ENCODE measurements at places on chromosomes 12 and 14. TPM values are rescaled to one million over a fixed set of nuclear protein-coding genes. Genes with fewer than 3 reads are reported as not detected.

DNA sequence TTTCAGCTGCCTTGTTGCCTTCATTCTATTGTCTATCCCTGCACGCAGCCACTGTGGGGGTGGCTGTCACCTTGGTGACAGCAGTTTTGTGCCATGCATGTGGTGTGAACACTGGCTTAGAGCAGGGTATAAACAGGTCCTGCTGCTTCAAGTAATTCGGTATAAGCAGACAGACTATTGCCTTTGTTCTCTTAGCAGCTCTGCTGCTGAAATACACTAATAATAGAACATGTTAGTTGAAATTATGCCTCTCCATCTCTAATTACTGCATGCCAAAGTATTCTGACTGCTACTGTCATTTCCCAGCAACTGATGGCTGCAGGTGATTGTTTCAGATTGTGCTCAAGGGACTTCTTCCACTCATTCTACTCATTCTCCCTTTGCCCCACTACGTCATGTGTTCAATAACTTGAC is 34.6 kb downstream of the PTPRO start:
- no peaks in the 10 kb centered on the region for H3K4me1 ChIP-seq
- H3K27ac ChIP-seq = no peak overlapping the region
- no peaks in the 10 kb centered on the region for H3K27me3 ChIP-seq
- DNase-seq = no peak

DNA sequence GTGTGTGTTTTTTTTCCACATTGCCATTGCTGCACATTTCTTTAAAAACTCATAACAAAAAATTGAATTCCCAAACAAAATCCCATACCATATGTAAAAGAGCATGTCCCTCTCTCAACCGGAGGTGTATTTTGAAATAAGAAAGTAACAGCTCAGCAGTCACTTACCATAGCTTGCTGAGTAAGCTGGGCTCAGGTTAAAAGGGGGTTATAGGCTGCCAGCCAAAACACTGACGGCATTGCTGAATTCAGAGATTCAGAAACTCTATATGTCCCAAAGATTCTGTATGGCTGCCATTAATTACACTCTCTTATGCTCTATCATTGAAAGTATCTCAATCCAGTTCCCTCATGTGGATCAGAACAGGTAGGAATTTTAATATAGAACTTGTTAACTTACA is 276.0 kb downstream of the FOXG1 start:
- H3K4me1 ChIP-seq = no peaks in the 10 kb centered on the region
- no peak overlapping the region for H3K4me3 ChIP-seq
- H3K36me3 ChIP-seq = no peaks in the 10 kb centered on the region
- no peak overlapping the region for H3K27ac ChIP-seq
- no peaks in the 10 kb centered on the region for H3K27me3 ChIP-seq
- DNase-seq = no peak

DNA sequence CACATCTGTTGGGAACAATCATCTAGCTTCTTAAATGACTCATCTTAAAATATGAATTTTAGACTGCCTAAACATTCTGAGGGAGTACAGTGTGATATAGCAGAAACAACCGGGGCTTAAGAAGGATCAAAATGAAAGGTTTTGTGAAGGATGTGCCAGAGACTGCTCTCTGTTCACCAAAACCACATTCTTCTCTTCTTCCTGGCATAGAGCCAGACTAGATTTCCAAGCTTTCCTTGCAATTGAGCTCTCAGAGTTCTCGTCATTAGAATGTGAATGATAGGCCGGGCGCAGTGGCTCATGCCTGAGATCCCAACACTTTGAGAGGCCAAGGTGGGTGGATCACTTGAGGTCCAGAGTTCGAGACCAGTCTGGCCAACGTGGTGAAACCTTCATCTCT is 94.5 kb downstream of the LRRIQ1 start:
- no peak overlapping the region for H3K4me3 ChIP-seq
- no peaks in the 10 kb centered on the region for H3K36me3 ChIP-seq
- no peaks in the 10 kb centered on the region for H3K27me3 ChIP-seq
- DNase-seq = no peak
- H3K4me1 ChIP-seq = no peaks in the 10 kb centered on the region

The ART4 gene
- 2.8 TPM for total RNA-seq

Measured in heart left ventricle (tissue), 16 donors.